Stimulated activated CD8-positive, alpha-beta memory T cell treated with anti-CD3 and anti-CD28 coated beads, Interleukin-4, amount 100 ng/mL, for 24 hours (primary cell): ENCODE measurements at places on chromosomes 7 and 10.

DNA sequence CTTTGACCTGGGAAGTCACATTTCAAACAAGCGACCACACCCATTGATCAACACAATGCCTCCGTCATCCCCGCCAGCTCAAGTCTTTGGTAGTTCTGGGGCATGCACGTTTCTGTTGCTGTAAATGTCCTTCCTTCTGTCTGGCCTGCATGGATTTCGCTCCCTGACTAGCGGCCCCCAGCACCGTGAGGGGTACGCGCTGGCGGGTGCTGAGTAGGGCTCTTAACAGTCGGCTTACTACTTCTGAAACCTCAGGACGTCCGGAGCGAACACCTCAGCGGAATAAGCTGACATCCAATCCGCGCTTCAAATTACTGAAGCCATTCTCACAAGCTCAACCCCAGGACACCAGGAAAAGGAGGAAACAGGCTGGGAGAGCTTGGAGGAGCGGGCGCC, 505 bp downstream of the NUDCD3 start:
- no peak for DNase-seq

- no peak for DNase-seq
These were observed 298.3 kb downstream of the GALNT17 start for GRCh38 chr7:71430246-71430645.

GRCh38 chr7:67267914-67268313, 271.3 kb downstream of the TYW1 start:
- DNase-seq, result no peak

DNA sequence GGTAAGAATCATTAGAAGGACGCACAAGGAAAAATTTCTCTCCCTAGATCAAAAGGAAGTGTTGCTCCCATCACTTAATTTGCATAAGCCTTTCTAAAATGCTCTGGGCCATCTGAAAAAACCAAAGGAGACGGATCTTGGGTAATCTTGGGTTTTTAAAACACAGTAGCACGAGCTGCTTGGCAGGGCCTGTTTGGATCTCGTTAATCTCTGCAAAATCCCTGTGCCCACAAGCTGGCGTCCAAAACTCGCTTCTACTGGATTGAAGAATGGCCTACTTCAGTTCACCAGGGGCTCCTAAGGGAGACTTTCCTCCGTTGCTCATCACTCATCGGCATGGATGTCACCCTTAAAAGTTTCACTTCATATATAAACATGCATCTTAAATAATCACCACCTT, 128.6 kb downstream of the RNF216 start:
- DNase-seq, result no peak

GRCh38 chr7:98949336-98950044, 71.2 kb downstream of the TRRAP start:
- DNase-seq, result no peak

- DNase-seq, result no peak
These were observed 1.6 kb upstream of the GTF2I start for GRCh38 chr7:74655768-74656440.

GRCh38 chr7:143289421-143289820, 1.3 kb downstream of the CASP2 start:
- DNase-seq, result no peak

GRCh38 chr10:133196936-133197758, 32.9 kb upstream of the UTF1 start:
- DNase-seq, result no peak

DNA sequence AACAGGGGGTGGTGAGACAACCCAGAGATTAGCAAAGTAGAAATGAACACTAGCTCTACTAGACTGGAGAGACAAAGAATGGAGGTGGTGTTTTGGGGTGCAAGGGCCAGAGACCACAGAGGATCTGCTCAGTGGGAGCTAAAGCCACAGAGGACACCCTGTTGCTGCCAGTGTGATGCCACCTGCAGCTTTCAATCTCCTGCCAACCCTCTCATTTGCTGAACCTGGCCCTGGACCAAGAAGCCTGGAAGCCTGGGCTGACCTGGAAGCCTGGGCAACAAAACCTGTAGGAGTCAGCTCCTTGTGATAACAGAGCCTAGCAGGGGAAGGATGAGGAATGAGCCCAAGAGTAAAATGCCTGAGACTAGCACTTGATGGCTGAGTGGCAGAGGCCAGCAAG, 81.1 kb upstream of the ADO start:
- DNase-seq, result no peak

DNA sequence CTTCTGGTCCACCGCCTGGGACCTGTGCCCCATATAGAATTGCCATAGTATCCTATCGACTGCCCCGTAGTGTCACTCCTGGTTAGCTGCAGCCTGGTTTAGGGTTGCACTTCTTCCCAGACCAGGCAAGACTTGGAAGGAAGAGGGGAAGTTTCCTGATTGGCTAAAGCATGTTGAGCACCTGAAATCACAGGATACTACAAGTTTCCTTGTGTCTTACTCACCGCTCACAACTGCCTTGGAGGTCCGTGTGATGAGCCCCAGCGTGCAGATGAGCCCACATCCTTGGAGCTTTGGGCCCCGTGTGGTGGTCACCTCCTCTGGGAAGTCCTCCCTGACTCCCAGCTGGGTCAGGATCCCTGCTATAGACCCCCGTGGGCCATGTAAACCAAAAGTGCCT, 73.9 kb upstream of the GTF2I start:
- no peak for DNase-seq

DNA sequence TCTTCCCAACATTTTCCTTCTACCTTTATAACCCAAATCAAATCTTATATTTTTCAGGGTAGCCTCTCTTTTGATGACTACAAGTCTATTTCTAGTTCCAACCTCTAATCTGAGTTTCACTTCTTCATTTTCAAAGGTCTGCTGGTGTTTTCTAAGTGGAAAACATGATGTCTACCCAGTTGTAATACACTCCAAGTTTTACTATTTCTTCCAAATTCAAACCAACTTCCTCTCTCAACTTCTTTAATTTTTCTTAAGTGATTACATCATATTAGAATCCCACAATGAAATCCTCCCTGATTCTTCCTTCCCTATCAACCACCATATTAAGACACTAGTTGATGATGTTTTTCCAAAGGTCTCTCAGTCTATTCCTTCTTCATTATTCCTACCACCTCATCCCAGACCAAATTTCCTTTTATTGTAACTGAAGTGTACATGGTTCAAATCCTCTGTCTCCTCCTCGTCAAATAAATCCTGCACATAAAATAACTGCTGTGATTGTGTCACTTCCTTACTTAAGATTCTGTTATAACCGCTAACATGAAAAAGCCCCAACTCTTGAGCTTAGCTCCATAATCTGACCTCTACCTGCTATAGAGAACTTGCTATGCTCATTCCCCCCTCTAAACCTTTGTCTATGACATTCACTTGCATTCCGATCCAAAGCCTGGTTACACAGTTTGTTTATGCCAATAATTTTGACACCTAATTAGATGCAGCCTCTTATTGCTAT, 12.7 kb downstream of the TAS2R38 start:
- DNase-seq, result no peak

DNA sequence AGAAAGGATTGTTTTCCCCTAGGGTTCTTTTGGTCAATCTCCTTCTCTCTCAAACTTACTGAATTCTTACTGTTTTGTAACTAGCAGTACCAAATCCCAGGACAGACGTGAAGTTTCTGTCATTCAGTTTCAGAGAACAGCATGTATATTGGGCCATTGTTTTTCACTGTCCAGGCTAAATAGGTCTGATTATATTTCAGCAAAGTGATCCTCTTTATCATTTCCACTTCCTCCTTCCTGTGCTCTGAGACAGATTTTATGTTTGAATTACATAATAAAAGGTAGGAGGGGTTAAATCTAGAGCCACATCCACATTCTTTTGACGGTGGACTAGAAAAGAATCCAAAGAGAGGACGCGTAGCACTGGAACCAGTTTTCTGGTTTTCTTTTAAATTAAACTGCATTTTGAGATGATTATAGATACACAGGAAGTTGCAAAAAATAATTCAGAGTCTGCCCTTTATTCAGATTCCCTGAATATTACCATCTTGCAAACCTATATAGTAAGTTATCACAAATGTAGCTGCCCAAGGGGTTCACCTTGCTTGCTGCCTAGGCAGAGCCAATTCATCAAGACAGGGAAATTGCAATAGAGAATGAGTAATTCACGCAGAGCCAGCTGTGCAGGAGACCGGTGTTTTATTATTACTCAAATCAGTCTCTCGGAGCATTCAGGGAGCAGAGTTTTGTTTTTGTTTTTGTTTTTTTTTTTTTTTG, 40.1 kb downstream of the AKR1E2 start:
- DNase-seq, result no peak

DNA sequence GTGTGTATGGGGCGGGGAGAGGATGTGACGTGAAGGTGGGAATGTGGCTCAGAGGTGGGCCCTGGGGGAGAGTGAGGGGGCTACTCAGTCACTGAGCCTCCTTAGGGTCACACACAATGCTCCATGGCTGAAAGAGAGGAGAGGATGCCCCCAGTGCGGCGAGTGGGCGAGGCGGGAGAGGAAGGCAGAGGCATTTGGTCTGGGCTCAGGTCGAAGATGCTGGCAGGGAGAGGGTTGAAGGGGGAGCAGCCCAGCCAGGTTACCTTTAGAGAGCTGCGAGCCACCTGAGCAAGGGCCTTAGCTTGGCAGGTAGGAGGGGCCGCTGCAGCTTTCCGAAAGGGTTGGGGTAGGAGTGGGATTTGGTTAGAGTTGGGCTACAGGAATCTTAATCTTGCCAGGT, 4.7 kb upstream of the LOXL4 start:
- DNase-seq, result no peak

DNA sequence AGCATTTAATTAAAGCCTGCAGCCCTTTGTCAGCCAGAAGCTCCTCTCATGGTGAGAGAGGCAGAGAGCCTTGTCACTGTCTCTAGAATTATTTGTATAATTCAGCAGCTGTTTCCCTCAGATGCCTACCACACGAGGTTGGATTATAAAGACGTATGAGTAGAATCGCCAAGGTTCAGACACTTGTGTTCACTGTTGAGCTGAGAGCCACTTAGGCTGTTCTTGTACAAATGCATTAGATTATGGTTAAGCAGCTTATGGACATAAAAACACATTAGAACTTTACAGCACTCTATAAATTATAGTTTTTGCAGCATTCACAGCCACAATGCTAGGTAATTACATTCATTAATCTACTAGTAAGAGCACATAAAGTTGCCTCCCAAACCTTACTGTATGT, 282.6 kb downstream of the AUTS2 start:
- no peak for DNase-seq

DNA sequence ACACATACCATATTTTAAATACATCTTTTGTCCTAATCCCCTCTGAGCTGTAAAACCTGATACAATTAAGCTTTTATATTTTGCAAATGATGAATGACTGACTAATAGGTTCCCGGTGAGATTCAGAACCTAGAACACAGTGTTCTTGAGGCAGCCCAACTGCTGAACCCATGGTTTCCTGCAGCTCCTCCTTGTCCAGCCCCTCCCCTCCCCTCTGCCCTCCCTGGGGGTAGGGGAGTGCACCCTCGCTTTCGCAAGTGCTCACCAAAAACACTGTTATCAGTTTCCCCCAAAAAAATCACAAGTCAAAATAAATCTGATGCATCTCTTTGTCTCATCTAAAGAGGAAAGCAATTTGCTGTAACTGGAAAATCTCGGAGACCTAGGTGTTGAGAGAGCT, 602.8 kb downstream of the KCNMA1 start:
- no peak for DNase-seq

- no peak for DNase-seq
These were observed 227.1 kb downstream of the FANK1 start for GRCh38 chr10:126123466-126123865.

DNA sequence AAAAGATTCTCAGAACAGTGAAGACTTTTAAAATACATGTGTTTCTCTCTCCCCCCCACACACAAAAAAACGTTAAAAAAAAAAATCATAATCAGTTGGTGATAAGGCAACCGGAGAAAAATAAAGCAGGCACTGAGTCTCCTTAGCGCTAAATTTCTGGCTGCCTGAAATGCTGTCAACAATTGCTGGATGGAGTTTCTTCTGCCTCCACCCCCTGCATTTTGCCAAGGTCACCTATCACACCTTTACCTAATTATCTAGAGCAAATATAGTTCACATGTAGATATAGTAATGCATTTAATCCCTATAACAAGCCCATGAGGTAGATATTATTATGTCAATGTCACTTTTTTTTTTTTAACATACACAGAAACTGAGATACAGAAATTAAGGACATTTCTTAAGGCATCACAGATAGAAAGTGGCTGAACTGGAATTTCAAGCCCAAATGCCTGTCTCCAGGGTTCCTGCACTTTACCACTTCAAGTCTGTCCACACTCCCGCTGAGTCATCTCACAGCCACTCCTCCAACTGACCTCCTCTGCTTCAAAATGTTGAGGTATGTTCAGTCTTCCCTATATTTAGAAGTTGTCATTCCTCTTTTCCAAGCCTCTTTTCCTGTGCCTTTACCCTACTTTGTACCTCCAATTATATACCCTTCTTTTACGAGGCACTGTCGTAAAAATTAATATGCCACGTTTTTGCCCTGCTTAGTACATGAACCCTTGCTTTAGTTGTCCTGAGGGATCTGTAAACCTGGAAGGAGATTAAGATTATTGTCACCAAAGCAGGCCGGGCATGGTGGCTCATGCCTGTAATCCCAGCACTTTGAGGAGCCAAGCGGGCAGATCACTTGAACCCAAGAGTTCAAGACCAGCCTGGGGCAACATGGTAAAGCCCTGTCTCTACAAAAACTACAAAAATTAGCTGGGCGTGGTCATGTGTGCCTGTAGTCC, 72.8 kb upstream of the MPP7 start:
- DNase-seq, result no peak

DNA sequence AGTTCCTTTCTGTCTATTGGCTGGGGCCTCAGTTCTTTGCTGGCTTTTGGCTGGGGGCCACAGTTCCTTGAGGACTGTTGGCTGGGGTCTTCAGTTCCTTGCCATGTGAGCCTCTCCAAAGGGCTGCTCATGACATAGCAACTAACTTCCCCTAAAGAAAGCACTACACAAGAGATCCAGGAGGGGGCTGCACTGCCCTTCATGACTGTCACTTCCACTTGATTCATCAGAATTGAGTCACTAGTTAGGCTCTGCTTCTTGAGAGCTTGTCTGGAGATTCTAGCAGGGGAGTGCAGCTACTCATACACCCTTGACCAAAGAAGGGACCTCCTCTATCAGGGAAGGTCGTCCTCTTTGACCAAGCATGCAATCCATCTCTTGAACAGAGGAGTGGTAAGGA, 38.0 kb upstream of the MKX start:
- no peak for DNase-seq
